C1 segment of cervical spinal cord (tissue), 14 donors: ENCODE measurements at places on chromosomes 3 and 15.

- no peak for DNase-seq
Observed at GRCh38 chr15:78991476-78991875, 46.6 kb upstream of the CTSH start.

DNA sequence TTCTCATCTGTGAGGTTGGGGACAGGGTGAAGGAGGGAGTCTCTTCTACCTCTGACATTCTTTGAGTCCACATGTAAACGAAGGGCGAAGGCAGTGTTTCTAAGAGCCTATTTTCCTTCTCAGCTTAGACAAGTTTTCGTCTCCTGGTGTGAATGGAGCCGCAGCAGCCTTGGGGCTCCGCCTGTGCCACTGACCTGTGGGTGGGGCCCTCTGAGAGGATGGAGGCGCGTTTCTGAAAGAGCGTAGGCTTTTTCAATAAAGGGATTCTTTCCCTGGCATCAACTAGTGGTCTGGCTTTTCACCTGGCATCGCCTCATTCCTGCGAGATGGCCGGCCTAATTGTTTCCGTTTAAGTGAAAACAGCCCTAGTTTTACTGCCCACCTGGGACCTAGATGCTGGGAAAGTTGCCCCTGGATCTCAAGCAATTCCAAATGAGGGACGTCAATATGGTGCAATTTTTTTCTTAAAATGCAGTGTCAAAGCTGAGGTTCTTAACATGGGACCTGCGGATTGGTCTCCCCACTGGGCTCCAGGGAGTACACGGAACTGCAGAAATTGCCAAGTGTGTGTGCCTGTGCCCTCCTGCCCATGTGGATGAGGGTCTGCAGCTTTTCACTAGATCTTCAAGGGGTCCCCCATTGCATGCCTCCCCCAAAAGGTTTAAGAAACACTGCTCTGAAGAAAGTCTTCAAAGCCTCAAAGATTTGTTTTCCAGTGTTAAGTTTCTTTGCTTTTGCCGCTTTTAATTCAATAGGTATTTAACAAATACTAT lies 958 bp downstream of the GLDN start:
- no peak for DNase-seq

DNA sequence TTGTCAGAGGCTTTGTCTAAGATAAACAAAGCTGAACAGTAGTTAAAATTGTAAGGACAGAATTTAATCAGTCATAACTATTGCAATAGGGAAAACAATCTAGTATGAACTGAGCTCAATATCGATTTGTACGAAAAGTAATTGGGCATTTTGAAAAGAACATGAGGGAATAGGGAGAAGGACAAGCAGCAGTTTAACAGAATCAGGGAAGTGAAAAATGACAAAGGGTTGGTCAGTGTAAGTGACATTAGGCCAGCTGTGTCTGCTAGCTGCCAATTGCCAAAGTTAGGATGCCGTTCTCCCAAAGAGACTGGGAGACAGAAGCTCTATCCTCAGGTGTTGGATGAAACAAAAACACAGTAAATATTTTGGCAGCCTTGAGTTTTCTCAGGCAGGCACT lies 3.3 kb upstream of the DNAJA4 start:
- DNase-seq, result no peak

GRCh38 chr3:63607716-63608115 lies 44.8 kb upstream of the SNTN start:
- no peak for DNase-seq

- DNase-seq, result no peak
Observed at GRCh38 chr3:142120707-142121106, 28.6 kb downstream of the TFDP2 start.

GRCh38 chr3:98519351-98519750 lies 3.4 kb downstream of the CLDND1 start:
- no peak for DNase-seq

DNA sequence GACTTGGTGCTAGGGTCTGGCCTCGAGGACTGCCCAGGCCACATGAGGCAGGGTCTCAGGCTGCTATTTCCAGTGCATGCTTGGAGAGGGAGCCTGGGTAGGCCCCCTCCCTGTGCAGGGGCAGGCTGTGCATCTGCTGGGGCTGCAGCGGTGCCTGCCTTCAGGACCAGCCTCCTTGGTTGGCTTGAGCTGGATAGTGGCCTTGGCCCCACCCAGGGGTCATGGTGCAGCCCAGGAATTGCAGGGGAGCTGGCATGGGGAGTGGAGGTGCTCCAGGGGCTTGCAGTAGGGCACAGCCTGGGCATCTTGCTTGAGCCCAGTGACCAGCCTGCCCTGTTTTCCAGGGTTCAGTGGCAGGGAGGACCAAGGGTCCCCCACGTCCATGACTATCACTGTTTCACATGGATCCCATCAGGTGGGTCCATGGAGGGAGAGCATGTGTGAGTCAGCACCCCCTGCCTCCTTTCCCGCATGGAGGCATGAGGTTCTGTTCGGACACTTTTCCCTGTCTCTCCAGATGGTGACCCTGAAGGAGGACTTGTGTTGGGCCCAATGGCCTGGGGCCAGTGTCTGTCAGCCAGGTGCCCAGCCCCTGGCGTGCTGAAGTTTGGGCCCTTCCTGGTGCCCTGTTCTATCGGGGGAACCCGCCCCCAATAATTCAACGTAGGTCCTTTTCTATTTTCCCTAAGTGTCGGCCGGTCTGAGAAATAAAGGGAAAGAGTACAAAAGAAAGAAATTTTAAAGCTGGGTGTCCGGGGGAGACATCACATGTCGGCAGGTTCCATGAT lies 218.6 kb downstream of the SNRPN start:
- no peak for DNase-seq

GRCh38 chr15:99135194-99135593 lies 30.3 kb downstream of the SYNM start:
- no peak for DNase-seq

DNA sequence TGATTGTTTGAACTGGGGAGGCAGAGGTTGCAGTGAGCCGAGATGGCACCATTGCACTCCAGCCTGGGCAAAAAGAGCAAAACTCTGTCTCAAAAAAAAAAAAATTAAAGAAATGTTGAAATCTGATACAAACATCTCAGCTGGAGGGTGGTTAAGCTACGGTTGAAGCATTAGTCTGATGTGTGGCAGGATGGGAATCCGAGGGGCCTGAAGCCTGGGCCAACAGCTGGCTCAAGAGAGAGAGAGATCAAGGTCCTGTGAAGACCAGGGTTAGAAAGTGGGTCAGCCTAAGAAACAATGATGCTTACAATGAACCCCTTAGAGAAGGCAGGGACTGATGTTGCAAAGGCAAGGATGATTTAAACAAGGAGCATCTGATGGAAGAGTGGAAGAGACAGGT lies 69.8 kb downstream of the CD200R1L start:
- no peak for DNase-seq

DNA sequence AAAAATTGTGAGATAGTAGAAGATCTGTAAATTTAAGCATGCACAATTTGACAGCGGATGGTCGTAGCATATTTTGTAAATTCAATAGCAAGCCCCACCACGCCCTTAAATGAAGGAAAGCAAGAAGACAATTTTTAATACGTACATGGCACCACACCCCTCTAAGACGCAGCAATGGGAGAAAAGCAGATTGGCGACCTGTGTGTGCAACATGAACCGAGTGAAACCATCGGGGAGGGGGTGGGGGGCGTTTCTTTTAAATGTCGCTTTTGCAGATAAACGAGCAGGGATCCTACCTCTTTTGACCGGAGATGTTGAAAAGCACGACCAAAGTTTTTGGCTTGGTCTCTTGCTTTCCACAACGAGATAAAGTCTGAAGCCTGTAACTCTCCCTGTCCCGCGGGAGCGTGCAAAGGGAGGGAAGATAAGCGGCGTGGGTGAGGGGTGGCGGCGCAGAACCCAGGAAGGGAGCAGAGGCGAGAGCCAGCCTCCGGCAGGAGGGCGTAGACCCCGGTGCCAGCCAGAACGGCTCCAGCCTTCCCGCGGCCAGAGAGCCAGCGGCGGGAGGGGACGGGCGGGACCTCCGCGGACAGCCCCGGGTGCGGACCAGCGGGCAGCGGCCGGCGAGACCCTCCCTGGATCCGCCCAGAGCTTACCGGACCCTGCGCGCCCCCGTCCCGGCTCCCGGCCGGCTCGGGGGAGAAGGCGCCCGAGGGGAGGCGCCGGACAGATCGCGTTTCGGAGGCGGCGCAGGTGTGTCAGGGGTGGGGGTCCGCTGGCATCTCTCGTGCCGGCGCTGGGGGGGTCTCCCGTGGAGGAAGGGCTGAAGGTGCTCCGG lies at the start of gene CHL1:
CHL1 (plus strand) TSS at position 453 of the 838 bp plus-strand sequence. CDS start 123,014 bp downstream, outside the sequence.
- DNase-seq, result peak; percentile 20

DNA sequence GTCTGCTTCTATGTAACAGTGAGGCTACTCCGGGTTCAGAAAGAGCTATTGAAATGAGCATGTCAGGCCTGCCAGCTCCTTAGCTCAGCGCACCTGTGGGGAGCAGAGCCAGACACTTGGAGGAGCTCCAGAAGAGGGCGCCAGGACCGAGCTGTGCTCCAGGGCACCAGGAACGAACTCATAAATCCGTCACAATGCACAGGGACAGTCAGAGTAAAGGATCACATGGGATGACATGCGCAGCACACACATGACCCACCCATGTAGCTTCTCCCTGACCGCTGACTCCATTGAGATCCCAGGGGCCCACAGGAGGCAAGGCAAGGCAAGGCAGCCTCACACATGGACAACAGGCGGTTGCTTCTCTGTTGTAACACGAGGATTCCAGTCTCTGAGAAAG lies 26.0 kb upstream of the GNB5 start:
- DNase-seq, result no peak

- DNase-seq, result no peak
Observed at GRCh38 chr3:134647902-134648760, 2.7 kb downstream of the KY start.

- peak; percentile 66 for DNase-seq
Observed at GRCh38 chr3:52039846-52040245, 16.5 kb downstream of the DUSP7 start.

DNA sequence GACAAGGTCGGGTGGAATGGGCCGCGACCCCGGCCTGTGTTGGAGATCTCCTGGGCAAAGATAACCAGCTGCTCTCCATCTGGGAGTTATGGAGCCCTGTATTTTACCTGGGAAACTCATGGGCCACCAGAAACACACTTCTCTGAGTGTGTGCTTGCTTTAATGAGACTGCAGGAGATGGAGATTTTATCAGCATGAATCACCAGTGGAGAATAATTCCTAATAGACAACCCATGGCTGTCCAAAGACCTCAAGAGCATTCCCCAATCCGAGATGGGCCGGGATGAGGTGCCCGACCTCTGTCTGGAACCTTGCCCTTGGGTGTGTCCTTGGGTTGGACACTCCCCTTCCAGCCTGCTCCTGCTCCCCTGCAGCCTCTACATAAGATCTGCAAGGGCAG lies 389.3 kb downstream of the GABRG3 start:
- DNase-seq, result no peak

GRCh38 chr3:172232579-172233212 lies 193.3 kb downstream of the FNDC3B start:
- DNase-seq, result no peak

GRCh38 chr3:137105277-137105977 lies 147.6 kb downstream of the IL20RB start:
- DNase-seq, result no peak

- no peak for DNase-seq
Observed at GRCh38 chr3:84223512-84223911, 735.3 kb upstream of the CADM2 start.

DNA sequence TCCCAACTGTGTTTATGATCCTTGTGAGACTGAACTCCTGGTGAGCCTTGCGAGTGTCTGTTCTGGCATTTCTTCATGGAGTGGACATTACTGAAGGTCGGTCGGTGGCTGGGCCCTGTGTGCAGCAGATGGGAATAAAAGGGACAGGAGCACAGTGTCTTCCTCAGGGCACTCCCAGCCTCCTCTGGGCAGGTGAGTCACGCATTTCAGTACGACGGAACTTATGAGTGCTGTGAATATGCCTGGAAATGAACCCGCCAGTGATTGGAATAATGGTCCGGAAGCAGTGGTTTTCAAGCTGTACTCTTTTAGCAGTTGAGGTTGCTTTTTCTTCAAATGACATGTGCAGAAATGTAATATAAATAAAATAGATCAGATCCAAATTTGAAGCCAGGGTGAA lies 55.1 kb downstream of the LARS2 start:
- no peak for DNase-seq

DNA sequence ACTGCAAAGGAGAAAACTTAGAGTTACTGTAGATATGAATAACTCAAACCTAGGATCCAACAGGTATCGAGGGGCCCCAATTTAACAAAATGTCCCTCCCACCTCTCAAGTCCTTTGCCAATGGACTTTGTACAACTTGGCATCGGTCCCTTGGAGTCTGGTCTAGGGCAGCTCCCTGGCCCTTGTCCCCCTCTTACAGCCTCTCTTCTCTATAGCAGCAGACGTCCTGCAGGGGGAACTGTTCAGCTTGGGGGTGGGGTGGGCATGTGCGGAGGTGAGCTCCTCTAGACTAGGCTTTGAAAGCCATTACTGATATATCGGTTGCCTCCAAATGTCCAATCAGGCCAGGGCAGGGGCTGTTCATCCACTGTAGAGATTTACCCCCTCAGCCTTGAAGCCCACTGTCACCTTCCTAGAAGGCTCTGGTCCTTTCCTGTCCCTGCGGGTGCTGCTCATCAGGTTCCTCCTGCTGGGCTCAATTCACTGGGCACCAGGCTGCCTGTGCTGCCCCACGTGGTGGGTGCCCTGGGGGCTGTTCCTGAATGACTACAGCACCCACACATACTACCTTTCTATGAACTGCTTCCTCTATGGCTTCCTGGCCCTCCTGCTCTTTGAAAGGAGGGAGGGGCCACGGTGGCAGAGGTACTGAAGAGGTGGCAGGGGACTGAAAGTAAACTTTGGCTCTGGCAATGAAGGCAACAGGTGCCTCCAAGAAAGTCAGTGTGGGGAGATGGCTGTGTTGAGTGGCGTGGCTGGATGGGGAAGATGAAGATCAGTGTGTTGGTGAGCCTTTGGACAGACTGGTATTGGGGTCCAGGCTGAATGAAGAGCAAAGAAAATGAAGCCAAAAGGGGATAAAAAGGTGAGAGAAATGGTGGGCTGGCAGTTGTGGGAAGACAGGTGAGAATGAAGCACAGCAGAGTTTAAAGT lies 78.8 kb upstream of the MEX3B start:
- no peak for DNase-seq

DNA sequence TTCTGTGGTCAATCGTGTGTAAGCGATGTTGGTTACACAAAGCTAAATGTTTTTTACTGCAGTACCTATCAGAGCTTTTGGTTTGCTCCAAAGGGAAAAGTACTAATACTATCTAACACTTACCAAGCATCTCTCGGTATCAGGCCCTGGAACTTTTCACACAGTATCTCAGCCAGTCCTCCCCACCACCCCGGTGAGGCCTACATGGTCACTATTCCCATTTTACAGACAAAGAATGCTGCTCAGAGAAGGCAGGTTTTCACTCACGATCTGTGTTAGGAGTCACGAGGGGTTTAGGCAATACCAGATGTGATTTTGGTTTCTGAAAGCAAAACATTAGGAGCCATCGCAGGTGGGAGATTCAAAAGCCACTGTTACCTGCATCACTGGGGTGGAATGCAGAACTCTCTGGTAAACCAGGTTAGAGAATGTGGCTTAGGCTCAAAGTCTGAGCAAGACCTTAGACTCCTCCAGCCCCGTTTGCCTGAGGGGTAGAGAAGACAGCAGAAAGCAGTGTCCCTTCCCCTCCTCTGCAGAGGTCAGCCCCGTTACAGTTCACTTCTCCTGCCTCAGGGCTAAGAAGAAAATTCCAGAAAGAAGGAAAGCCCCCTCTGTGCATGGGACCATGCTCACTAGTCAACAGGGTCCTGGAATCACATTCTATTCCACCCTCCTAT lies 57.2 kb downstream of the XXYLT1 start:
- no peak for DNase-seq

GRCh38 chr15:57138349-57138788 lies 219.9 kb downstream of the TCF12 start:
- DNase-seq, result no peak
